ENCODE measurements at places on chromosomes 3 and 15.

DNA sequence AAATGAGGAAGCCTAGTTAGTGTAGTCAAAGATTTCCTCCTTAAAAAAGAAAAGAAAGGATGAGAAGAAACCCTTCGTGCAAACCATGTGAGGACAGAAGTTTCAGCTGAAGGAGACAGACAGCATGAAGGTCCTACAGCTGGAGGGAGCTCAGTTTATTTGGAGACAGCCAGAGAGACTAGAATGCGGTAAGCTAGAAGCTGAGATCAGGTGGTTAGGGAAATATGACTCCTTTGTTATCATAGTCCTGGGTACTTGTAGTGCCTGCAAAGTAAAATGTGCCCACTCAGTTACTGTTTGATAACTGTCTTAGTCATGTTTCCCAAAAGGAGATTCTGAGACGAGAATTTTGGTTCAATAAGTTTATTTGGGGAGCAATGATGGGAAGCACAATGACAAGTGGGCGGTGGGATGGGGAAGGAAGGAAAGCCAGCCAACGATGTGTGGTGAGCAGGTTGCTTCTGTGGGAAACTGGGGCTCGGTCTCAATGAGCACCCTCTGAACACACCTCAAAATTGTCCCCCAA is 178.8 kb upstream of the SNTN start:
- DNase-seq, result no peak

DNA sequence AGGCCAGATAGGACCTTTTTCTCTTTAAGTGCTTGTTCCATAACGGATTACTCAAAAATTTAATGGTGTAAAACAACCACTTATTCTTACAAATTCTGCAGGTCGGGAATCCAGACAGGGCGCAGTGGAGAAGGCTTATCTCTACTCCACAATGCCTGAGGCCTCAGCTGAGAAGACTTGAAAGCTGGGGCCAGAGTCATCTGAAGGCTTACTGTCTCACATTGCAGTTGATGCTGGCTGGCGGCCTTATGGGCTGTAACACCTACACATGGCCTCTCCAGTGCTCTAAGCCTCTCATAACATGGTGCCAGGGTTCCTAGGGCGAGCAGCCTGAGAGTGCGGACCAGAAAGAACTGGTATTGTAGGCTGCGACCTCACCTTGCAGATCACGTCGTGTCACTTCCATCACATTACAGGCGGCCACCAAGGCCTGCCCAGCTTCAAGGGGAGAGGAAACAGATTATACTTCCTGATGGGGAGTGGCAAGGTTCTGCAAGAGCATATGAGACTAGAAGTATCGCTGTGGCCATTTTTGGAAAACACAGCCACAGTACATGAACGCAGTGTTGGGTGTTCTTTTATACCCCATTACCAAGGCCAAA is 32.4 kb downstream of the CMTM7 start:
- DNase-seq, result no peak

- DNase-seq, result no peak
Observed at GRCh38 chr3:157134620-157135191, 25.2 kb downstream of the CCNL1 start.

DNA sequence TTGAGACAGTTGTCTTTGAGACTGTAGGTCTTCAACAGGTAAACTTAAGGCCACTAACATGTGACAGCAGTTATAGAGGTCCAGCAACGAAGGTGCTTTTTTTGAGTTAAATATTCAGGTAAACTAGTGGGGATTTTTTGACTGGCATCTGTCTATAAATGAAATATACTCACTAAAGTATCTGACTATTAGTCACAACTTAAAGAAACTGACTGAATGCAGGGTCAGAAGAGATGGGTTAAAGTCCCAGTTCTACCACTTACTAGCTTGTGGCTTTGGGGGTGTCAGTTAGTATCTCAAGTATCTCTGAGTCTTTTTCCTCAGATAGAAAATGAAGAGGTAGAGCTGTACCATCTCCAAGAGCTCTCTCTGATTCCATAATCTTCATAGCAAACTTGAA is 18.0 kb downstream of the MIX23 start:
- DNase-seq, result no peak

DNA sequence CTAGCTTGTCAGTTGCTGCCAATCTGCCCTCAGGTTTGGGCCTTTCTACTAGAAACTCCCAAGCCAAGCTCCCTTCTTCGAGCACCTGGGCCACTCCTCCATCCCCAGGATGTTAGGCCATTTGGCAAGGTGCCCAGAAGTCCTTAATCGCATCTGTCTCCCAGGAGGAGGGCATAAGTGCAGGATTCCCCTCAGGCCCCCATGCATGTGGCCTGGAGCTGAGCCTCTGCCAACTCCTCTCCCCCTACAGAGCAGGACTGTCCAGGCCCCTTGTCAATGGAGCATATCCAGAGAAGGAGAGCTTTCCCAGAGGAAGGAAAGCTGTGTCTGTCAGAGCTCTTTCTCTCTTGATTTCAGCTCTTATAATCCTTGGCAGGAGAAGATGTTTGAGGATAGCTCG is 182.6 kb upstream of the ROPN1 start:
- DNase-seq, result peak; percentile 83

DNA sequence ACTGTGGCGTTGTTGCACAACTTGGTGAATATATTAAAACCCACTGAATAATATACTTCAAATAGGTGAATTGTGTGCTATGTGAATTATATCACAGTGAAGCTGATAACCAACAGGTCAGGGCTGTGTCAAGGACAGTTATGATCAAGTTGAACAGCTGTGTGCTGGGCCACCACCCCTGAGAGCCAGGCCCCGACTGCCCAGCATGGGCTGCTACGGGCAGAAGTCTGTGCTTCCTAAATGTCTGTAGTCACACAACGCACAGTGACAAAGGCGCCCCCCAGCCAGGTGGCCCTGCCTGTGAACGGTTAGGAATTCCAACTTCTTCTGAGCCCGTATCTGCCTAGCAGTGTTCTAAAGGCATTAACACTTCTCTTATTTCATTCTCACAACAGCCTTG is 32.8 kb downstream of the TKT start:
- DNase-seq, result no peak

GRCh38 chr3:31981206-31982181 is at the start of the genes OSBPL10 and ZNF860:
OSBPL10 (minus strand) TSS chr3:31981262; CDS start chr3:31981179, 83 bp downstream.
ZNF860 (plus strand) TSS chr3:31981750; CDS start chr3:31989080, 7,330 bp downstream.
- DNase-seq, result no peak

- DNase-seq, result no peak
Observed at GRCh38 chr15:42375252-42375651, 16.0 kb downstream of the CAPN3 start.

- DNase-seq, result no peak
Observed at GRCh38 chr3:127324076-127324475, 36.2 kb upstream of the PRR20G start.

GRCh38 chr3:134211797-134212196 is 38.9 kb downstream of the RYK start:
- no peak for DNase-seq

- DNase-seq, result no peak
Observed at GRCh38 chr3:122886946-122887345, 92.1 kb downstream of the SLC49A4 start.

- DNase-seq, result no peak
Observed at GRCh38 chr15:100713163-100713867, 110.9 kb downstream of the ASB7 start.

DNA sequence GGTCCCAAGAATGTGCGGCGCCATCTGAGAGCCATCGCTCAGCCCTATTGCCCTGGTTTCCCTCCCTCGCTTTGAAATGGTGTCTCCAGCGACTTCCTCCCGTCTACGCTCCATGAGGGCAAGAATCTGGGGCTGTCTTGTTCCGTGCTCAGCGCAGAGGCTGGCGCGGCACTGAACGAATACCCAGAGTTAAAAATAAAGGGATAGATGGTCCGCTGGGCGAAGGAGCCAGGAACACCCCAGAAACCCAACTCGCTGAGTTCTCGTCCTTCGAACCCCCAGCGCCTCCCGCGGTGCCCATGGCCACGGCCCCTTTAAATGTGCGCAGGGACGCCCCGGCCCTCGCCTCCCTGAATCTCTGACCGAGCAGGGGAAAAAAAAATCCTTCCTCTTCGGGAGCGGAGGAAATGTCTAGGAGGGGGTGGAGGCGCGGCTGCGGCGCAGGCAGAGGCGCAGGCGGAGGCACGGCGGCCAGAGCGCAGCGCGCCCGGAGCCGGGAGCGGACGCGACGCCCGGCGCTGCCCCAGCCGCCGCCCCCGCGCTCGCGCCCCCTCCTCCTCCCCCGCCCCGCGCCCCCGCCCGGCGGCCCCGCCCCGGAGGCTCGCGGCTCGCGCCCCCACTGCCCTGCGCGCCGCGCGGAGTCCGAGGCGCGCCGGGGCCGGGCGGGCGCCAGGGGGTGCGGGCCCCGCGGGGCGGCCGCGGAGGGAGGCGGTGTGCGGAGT is 8.5 kb upstream of the FGD5 start:
- no peak for DNase-seq

GRCh38 chr15:73892446-73893226 is 19.3 kb downstream of the TBC1D21 start:
- DNase-seq, result no peak

- no peak for DNase-seq
Observed at GRCh38 chr15:51932161-51932560, 39.4 kb downstream of the LEO1 start.

- DNase-seq, result no peak
Observed at GRCh38 chr3:146159616-146160320, 1.2 kb downstream of the PLOD2 start.

GRCh38 chr3:182464513-182465145 is 328.7 kb upstream of the ATP11B start:
- no peak for DNase-seq

DNA sequence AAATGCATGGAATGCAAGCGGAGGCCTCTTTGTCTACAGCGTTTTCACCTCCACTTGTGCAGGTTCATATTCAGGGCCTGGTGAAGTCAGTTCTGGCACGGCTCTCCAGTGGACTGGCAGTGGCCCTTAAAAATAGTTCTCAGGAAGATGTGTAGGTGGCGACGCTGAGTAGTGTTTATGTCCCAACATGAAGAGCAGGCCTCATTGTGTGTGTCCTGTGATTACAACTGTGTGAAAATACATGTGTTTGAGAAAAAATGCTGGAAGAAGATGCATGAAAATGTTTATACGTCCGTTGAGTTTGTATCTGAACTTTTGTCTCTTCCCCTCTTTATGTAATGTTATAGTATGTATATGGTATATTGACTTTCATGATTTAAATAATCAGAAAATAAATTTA is 7.2 kb downstream of the LIPC start:
- DNase-seq, result peak; percentile 21

DNA sequence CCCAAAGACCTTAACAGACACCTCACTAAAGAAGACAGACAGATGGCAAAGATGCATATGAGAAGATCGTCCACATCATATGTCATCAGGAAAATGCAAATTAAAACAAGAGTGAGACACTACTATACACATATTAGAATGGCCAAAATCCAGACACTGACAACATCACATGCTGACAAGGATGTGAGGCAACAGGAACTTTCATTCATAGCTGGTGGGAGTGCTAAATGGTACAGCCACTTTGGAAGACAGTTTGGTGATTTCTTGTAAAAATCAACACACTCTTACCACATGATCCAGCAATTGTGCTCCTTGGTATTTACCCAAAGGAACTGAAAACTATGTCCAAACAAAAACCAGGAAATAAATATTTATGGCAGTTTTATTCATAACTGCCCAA is 17.6 kb downstream of the CHDH start:
- no peak for DNase-seq

GRCh38 chr15:56806148-56806536 is 72.8 kb upstream of the ZNF280D start:
- no peak for DNase-seq

DNA sequence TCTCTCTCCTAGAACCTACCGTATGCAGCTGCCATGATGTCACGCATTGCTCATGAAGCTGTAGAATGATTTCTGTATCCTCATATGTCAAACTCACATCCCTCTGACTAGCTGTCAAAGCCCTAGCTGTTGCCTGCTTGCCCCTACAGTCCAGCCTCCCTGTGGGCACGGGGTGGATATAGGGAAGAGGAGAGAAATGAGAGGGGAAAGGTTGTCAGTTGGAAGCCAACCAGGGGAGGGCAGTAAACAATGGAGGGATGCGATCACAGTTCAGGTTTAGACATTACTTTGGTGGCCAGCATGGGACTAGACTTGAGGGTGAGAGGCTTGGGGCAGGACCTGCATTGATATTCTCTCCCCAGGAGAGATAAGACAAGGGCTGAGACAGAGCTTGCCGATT is 1.7 kb upstream of the HDGFL3 start:
- no peak for DNase-seq

GRCh38 chr15:49343546-49343945 is 79.5 kb upstream of the FGF7 start:
- DNase-seq, result no peak

DNA sequence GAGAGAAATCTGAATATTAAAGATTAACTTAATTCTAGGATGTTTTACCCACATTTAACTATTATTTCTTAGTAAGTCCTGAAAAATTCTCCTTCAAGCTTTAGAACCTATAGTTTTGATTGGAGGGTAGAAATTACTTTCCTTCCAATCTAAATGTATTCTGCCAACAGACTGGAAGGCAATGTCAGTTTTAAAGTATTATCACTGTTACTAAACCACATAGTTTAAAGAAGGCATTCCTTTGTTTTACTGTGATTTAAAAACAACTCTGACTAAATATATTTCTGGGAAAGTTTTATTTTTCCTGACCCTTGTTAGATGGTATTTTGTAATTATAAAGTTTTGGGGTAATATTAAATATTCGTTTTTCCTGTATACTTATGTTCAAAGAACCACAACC is 382.5 kb downstream of the TBC1D5 start:
- DNase-seq, result no peak

- no peak for DNase-seq
Observed at GRCh38 chr3:123421353-123422174, 27.3 kb downstream of the ADCY5 start.

DNA sequence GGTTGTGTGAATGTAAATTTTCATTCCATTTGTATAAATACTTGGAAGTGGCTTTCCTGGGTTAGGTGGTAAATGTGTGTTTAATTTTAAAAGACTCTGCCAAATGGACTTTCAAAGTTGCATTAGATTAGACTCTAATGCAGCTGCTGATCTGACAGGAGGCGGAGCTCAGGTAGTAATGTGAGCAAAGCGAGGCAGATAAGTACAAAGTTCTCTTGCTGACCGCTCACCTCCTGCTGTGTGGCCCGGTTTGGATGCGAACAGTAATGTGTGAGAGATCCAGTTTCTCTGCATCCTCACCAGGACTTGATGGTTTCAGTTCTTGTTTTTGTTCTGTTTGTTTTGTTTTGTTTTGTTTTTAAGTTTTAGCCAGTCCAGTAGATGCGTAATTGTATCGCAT is 34.9 kb upstream of the GABRA5 start:
- no peak for DNase-seq

GRCh38 chr3:87025661-87026645 is 35.0 kb upstream of the VGLL3 start:
- DNase-seq, result no peak

GRCh38 chr15:88202231-88202630 is 54.3 kb downstream of the NTRK3 start:
- no peak for DNase-seq

GRCh38 chr3:180383332-180384020 is 218.5 kb upstream of the TTC14 start:
- no peak for DNase-seq

GRCh38 chr3:23389089-23389488 is 186.0 kb downstream of the UBE2E2 start:
- no peak for DNase-seq

- no peak for DNase-seq
Observed at GRCh38 chr3:5813521-5813920, 626.0 kb downstream of the EDEM1 start.

- DNase-seq, result no peak
Observed at GRCh38 chr3:108947855-108948254, 5.8 kb downstream of the GUCA1C start.

GRCh38 chr3:15206662-15207576 is 873 bp downstream of the CAPN7 start:
- DNase-seq, result no peak

- DNase-seq, result no peak
Observed at GRCh38 chr3:147298511-147298982, 107.8 kb downstream of the ZIC4 start.

GRCh38 chr3:98038876-98039275 is 3.8 kb upstream of the GABRR3 start:
- DNase-seq, result no peak
